Mucosa of descending colon (tissue), 3 donors: ENCODE measurements at places on chromosomes 3 and 15.

DNA sequence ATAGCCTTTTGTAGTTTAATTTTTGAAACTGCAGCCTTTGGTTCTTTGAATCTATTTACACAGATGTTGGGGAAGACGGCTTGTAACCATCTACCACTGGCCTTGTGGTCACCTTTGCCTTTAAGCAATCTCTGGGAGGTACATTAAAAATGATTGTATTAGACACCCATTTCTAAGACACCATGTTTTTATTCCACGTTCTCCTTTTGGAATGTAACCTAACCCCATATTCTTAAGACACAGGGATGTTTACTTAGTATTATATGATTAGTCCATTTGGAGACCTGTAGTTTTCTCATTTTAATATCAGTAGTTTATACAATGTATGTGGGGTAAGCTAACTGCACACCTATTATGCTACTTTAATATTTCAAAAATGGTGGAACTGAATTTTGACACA, 175.1 kb upstream of the PLSCR5 start:
- no peak for DNase-seq

- DNase-seq = no peak
Observed at GRCh38 chr3:71142441-71143161, 440.9 kb downstream of the FOXP1 start.

GRCh38 chr3:121759541-121760202, 10.1 kb upstream of the GOLGB1 start:
- DNase-seq = no peak

- DNase-seq = no peak
Observed at GRCh38 chr15:75167588-75168350, 33.9 kb upstream of the C15orf39 start.

DNA sequence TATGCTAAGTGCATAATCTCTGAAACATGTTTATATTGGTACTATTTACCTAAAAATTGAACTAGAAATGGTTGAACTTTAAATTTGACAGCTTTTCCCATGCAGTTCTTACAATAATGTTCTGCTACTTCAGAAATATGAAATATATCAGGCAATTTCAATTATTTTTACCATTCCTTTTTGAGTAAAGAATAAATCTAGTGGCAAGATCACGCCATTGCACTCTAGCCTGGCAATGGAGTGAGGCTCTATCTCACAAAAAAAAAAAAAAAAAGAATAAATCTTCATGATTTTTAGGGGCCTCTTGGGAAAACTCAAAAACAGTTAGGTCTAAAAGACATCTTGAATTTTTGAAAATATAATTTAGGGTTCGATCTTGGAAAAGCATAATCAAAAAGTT, 10.6 kb upstream of the DNAAF4 start:
- no peak for DNase-seq
